ENCODE measurements at places on chromosomes 16 and 17.

DNA sequence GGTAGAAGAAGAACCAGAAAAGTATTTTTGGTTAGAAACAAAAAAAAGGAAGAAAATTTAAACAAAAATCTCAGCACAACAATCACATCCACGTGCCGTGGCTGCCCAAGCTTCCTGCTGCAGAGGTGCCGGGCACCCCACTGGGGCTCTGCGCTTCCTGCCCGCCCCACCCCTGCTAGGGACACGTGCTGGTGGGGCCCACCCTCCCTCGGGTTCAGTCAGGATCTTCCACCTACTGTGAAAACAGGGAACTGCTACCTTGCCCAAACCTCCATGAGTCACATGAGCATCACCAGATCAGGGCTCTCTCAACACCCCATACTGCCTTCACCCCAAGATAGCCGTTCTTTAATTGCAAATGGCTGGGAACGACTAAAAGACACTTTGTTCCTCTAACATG, 24.4 kb upstream of the CYTH1 start:
- no peak for DNase-seq

DNA sequence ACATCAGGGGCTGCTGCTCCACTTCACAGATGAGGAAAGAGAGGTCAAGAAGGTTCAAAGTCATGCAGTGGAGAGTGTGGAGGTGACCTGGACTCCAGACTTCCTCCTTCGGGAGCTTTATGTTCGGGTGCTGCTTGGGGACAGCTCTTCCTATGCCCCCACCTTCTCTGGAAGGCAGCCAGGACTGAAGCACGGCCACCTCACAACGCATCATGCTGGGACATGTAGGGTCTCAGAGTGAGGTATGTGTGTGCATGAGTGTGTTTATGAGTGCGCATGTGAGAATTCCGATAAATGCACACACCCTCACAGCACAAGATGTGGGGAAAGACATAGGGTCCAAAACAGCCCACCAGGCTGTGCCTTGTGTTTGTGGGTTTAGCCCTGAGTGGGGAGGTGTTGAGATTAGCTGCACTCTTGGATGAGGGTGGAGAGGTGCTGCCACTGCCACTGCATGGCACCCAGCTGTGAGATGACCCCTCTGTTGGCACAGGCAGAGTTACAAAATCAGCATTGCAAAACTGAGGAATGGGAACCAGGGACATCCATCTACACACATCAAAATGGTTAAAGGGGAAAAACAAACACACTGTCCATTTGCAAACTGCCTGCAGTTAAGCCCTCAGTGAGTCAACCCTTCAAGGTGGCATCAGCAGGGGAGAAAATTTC, 367.4 kb downstream of the SEC14L1 start:
- DNase-seq = no peak

DNA sequence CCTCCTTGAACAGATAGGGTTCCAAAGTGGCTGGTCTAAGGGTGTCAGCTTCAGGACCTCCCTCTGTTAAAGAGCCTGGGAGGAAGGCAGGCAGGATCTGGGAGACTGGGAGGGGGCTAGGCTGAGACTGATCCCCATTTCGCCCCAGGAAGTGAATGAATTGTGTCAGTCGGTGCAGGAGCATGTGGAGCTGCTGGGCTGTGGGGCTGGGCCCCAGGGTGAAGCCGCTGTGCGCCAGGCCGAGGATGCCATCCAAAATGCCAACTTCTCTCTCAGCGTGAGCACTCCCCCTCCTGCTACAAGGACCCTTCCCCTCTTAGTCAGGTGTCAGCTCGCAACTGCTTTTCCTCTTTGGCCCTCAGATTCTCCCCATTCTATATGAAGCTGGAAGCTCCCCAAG, 6.1 kb downstream of the CARMIL2 start:
- DNase-seq = no peak

GRCh38 chr17:59424331-59424730, 92.9 kb downstream of the YPEL2 start:
- DNase-seq = no peak

- no peak for DNase-seq
Measured at GRCh38 chr16:10037751-10038150, 144.5 kb downstream of the GRIN2A start.

GRCh38 chr17:80969030-80969673, 22.5 kb upstream of the CHMP6 start:
- DNase-seq = no peak

- no peak for DNase-seq
Measured at GRCh38 chr16:13621639-13622038, 298.3 kb upstream of the ERCC4 start.

DNA sequence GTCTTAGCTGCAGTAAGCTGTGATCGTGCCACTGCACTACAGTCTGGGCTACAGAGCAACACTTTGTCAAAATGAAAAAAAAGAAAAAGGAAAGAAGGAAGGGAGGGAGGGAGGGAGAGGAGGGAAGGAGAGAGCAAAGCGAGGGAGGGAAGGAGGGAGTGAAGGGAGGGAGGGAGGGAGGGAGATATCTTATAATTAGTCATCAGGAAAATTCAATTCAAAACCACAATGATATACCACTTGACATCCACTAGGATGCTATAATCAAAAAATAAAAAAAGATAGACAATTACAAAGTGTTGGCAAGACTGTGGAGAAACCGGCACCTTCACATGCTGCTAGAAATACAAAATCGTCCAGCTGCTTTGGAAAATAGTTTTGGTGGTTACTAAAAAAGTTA, 93.8 kb downstream of the CDC27 start:
- no peak for DNase-seq

DNA sequence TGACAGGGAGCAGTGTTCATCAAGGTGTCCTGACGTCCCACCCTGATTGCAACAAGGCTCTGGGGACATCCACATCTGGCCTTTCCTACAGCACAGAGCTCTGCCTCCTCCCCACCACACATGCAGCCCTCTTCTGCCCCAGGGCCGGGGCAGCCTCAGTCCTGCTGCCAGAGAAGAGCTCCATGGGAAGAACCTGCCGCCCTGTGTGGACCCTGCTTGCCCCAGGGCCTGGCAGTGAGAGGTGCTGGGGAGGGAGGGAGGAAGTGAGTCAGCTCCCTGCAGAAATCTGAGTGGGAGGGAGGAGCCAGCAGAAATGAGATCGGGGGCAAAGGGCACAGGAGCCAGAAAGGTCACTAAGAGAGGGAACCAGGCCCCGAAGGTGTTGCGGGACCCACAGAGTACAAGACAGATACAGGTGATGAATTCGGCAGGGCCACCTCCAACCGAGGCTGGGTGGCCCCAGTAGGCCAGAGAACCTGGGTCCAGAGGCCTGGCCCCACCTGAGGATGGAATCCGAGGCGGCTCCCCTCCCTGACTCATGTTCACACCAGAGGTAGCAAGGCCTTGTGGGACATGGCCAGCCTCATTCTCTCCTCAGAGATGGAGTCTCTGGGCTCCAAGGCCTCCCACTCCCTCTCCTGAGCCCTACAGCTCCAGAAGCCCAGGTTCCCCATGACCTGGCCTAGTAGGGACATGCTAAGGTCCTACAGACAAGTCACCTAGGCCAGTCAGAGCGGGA, 24.8 kb downstream of the MYO18A start:
- DNase-seq = no peak

DNA sequence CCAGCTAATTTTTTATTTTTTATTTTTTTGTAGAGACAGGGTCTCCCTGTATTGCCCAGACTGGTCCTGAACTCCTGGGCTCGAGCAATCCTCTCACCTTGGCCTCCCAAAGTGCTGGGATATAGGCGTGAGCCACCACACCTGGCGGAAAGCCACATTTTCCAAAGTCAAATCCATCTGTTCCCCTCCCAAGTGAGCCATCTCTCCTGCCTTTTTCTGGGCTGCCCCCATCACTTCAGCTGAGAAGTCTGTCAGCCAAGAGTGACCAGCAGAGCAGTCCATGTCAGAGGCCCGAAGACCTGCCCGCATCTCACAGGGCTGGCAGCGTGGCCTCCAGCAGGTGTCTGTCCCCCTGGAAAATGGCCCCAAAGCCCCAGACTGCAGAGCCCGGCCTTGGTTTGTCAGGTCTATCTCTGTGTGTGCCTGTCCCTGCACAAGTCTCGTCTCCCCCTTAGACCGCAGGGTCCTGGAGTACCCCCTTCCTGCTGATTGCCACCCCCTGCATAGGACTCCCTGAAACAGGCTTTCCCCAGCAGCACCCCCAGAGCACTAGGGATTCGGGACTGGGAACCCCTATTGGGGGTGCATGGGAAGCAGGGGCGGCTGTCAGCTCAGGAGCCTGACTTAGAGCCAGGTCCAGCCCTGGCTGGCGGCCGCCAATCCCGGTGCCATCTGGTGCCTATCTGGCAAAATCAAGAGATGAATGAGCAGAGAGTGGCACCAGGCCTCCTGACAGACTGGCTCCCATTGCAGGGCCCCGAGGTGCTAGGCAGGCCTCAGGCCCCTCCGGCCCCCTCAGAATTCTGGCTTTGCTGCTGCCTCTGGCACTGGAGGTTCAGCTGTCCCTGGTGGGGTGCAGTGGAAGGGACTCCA, 7.8 kb downstream of the TTYH2 start:
- DNase-seq = no peak

DNA sequence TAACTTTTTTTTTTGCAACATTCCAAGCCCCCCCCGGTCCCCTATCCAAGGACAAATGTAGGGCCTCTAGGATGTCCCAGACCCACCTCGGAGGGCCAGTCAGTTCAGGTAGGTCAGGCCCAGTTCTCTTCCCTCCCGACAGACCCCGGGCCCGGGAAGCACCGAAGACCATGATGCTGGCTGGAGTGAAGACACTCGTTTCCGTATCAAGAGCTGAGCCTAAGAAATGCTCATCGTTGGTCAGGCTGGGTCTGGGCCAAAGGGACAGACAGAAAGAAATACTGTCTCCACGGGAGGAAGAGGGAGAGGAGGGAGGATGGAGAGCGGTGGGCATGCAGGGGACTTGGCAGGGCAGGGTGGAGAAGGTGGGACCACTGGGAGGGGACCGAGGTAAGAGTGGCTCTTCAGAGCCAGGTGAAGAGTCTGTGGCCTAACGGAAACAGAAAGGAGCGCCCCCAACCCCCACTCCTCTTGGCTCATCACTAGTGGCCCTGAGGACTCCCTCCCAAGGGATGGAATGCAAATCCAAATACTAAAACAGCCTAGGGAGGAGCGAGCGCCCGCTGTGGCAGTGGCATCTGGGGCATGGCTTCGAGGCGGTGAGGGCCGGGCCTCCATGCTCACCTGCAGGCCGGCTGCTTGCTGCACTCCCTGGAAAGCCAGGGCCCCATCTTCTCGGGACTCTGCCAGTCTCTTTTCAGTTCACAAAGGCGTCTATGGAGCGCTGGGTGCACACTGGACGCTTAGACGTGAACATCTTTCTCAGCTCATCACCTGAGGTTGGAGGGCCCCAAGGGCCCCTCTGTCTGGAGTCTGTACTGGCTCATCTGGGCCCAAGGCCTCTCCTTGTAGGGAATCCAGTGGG, 1.7 kb upstream of the ROGDI start:
- no peak for DNase-seq

DNA sequence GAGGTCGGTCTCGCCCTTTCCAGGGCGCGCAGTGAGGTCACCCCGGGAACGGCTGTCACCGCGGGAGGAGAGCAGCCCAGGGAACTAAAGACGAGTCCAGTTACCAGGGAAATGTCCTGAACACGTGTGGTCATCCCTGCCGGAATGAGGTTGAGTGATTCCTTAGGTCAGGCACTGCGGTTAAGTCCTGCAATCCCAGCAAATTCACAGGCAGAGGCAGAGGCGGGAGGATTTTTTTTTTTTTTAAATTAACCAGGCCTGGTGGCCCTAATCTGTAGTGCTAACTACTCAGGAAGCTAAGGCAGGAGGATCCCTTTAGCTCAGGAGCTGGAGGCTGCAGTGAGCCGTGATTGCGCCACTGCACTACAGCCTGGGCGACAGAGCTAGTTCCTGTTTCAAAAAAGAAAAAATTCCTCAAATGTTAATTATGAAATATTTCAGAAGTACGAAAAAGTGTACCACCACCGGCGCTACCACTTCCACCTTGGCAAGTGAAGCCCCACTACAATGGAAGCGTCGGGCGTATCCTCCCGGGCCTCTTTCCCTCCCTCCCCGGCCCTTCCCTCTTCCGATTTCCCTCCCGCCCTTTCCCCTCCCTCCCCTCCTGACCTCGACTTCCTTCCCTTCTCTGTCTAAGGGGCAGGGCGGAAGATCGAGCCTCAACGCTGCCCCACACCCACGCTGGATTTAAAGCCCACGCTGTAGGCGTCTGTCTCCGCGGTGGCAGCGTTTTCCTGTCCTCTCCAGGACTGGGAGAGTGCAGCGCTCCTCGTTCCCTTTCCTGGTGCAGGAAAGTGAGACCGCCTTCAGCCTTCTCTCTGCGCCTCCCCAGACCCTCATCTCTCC, 27.3 kb downstream of the SLFN11 start:
- no peak for DNase-seq

DNA sequence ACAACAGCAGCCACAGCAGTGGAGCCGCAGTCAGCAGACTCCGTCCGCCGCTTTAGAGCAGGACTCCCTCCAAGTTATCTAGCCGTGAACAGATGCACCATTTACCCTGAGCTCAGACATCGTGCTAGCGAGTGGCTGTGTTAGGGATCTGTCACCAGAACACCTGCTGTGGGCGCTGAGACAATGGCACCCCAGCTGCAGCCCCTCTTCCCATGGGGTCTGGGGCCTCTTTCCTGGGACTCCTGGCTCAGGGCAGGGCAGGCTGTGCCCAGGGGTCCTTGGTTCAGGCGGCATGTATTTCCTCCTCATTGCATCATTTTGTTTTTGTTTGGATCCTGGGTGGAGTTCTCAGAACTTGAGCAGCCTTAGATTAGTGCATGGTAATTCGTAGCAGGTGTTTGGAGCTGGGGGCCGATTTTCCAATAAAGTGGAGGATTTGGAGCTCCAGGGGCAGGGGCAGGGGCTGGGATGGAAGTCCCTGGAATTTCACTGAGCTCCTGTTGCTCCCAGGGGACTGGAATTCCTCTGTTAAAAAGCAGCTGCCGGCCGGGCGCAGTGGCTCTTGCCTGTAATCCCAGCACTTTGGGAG, 23.4 kb downstream of the NMRAL1 start:
- no peak for DNase-seq

DNA sequence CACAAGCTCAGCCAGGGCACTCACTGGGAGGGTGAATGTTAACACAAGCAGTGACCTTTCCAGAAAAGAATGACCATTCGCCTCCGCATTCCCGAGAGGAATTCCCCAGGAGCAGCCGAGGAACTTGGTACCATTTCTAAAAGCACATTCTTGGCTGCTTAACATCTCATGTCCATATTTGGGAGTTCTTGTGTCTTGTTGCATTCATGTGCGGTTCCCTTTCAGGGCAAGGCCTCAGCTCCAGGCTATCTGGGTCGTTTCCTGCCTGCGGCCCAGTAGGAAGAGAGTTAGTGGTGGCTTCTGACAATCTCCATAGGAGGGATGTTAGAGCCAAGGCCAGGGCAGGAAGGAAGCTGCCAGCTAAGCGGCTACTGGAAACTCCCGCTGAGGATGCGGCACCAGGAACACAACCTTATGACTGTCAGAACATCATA, 27.8 kb upstream of the MEAK7 start:
- no peak for DNase-seq

GRCh38 chr17:79720705-79721292, 9.9 kb upstream of the ENPP7 start:
- DNase-seq = no peak
